ENCODE measurements at places on chromosomes 6 and 20.

- peak; percentile 46 for DNase-seq
Measured at GRCh38 chr20:12966468-12967085, 42.2 kb upstream of the SPTLC3 start.

GRCh38 chr6:501891-502601, 110.5 kb downstream of the IRF4 start:
- DNase-seq: no peak

- no peak for DNase-seq
Measured at GRCh38 chr6:110545081-110545872, 68.9 kb upstream of the SLC22A16 start.

DNA sequence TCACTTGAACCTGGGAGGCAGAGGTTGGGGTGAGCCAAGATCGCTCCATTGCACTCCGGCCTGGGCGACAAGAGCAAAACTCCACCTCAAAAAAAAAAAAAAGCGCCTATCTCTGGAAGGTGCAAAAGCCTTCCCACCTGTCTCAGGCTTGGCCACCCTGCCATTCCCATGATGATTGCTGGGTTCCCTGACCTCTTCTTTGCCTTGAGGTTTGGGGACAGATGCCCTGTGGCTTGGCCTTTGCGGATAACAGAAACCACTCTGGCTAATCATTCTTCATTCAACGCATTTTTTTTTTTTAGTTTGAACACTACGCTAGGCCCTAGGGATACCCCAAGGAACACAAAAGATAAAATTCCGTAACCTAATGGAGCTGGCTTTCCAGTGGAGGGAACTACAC, 6.8 kb upstream of the HMGA1 start:
- DNase-seq: no peak

- peak; percentile 23 for DNase-seq
Measured at GRCh38 chr20:22404419-22405170, 179.8 kb downstream of the FOXA2 start.

DNA sequence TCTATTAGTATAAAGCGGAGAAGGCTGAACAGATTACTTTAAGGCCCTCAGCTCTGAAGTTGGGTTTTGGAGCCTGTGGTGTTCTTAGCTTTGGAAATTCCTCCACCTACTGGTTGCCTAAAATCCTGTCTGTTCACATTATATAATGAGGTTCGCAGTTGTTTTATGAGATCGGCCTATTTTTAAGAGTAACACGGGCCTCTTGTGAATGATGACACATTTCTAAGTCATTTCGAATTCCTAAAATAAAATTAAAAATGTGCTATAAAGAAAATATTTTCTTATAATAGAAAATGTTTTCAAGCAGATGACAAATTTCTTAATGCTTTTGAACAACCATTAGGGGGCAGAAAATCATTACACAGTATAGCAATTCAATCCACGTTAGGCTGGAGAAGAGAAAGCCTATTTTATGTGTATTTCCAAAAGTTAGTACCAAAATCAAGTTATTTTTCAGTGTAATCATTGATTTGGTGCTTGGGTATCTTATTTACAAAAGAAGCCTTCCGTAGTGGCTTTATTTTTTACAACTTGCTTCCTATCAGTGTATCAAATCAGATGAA, 15.8 kb upstream of the FAM8A1 start:
- DNase-seq: peak; percentile 79

- no peak for DNase-seq
Measured at GRCh38 chr20:34402461-34402860, 39.4 kb downstream of the ITCH start.

DNA sequence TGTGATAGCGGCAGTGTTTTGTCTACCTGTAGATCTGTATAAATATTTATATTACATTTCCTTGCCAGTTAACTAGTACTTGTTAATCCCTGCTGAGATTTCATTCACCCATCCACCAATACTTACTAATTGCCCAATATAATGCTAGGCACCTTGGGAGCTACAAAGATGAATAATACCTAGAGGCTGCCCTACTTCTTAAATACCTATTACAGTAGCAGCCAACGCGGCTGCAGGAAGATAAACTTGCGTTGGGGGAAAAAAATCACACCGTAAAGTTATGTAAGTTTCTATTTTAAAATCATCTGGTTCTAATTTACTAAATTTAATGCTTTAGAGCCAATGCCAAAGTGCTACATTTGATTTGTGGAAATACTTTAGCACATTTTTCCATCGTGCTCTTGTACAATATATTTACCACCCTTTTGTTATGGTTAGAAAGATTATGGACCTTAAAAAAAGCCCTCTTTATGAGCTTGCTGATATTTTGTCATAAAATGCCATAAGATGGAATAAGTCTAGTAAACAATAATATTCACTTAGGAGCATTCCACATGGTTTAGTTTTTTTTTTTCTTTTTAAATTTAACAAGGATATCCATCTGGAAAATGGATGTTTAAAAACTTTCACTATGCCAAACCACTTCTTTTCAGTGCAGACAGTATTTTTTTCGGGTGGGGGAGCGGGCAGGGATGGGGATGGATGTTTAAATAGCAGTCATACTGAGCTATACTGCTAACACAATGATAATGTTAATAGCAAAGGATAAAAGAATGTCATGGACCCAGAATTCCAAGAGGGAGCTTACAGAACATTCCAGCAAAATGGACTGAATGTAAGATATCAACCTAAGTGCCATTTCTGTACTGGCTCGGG, 13.2 kb upstream of the NEDD9 start:
- DNase-seq: no peak

DNA sequence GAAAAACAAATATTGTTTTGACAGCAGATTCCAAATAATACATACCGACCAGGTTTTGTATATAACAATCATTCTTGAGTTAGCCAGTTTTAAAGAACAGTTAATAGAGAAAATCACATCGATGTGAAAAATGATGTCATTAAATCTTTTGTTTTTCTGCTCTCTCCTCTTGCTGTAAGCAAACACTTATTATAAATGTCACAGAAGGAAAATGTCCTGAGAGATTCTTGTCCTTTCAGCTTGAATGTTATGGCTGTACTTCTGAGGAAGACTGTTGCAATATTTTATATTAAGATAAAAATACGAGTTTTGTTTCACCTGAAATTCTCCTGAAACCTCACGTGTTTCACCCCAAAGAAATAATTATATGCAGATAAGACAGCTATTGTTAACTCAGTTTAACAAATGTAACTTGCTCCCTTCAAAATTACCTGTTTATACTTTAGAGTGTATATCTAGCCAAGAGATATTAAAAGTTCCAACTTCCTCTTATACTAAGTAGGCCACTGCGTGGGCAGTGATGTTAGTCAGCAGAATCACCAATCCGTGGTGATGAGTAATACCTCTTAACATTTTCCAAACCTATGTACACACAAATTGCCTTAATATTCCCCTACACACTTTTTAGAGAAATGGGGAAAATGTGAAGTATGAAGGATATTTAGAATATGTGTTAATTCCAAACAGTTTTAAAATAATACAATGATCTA, 1111.4 kb upstream of the CITED2 start:
- DNase-seq: peak; percentile 76

DNA sequence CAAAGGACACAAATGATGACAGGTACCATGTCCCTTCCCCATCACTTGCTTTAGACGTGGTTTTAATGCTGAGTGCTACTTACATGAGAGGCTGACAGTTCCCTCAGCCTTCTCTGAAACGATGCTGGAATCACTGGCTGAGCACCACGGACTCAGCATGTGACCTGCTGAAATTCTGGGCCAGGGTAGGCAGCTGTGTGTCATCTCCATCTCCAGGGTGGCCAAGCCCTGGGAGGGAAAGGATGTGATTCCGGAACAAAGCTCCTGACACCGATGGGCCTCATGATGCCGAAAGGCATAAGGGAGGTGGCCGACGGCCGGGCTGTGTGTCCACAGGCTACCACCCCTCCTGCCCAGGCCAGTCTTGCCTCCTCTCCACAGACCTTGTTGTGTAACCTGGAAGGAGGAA, 184.3 kb upstream of the CST7 start:
- DNase-seq: no peak

DNA sequence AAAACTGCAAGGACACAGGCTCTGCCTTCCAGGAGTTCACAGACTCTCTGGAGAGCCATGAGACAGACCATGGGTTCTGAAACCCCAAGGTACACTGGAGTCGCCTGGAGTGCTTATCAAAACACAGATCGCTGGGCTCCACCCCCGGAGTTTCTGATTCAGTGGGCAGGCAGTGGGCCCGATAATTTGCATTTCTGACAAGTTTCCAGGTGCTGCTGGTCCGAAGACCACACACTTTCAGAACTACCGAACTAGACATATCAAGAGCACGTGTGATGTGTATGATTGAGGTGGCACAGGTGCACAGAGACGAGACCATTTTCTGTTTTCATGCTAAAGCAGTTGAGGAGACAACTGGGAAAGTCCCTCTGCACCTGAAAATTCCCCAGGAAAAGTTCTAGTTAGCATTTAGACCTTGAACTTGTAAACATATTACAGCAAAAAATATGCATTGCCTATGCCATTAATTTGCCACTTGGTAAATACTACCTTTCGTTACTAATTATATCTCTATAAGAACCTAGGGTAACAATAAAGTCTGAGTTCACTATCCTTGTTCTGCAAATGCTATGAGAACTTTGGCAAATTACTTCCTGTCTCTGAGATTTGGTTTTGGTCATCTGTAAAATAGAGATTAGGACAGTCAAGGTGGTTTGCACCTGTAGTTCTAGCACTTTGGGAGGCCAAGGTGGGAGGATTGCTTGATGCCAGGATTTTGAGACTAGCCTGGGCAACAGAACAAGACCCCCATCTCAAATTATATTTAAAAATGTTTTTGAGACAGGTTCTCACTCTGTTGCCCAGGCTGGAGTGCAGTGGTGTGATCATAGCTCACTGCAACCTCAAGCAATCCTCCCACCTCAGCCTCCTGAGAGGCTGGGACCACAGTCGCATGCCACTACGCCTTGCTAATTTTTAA, 14.3 kb upstream of the PIM1 start:
- no peak for DNase-seq

- no peak for DNase-seq
Measured at GRCh38 chr20:44745598-44746366, at the start of gene KCNK15. Gene KCNK15, plus strand, starts transcription at chr20:44745865. Its CDS starts 46 bp downstream, at chr20:44745911.

- DNase-seq: no peak
Measured at GRCh38 chr6:143337201-143337949, 113.1 kb downstream of the ADAT2 start.

- DNase-seq: no peak
Measured at GRCh38 chr6:111736005-111736608, 130.4 kb upstream of the TRAF3IP2 start.

- DNase-seq: no peak
Measured at GRCh38 chr6:39073471-39074355, 25.1 kb downstream of the GLP1R start.

DNA sequence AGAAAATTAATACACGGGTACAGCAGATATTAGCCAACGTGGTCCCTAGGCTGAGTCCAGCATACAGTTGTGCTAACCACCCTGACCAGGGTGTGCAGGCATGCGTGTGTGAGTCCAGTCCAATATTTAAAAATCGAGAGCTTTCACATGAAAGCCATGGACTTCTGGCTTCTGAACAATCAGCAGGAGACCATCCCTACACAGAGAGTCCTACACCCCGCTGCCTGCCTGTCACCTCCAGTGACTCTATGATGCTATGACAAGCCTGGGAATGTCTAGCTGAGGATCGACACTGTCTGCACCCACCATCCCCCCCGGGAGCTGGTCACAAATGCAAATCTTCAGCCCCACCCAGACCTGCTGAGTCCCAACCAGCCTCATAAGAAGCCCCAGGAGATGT, 7.9 kb downstream of the ACSS1 start:
- no peak for DNase-seq

- DNase-seq: peak; percentile 8
Measured at GRCh38 chr6:97292671-97293070, 9.7 kb upstream of the MMS22L start.

DNA sequence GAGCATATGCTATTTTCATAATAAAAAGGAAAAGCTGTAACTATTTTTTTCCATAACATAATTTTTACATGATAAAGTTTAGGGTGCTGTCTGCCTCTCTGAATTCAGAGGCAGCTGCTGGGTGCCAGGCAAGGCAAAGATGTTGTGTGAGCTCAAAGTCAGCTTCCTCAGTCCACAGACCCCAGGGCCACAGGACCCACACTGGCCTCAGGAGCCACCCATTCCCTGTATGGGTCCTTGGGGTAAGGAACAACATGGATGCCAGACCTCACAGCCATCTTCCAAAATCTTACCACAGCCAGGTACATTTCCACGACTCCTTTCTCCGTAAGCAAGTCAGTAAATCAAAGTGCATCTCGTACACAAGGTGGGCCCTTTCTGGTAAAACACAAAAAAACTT, 16.4 kb upstream of the MAFB start:
- no peak for DNase-seq

DNA sequence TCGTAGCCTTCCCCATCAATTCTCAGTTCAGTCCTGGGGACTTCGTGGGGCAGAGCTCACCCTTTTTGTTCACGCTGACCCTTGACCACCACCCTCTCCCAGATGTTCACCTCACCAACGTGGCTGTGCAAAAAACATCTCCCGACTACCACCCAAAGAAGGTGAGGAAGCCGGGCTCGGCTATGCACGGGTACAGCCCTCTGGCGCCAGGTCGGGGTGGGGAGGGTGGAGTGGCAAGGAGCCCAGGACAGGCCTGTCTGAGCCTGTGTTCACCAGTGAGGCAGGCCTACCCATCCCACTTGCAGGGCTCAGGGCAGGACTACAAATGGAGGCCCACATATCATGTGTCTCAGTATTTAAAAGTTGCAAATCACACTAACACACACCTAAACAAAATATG, 18.1 kb downstream of the PDRG1 start:
- no peak for DNase-seq

- DNase-seq: no peak
Measured at GRCh38 chr20:38363004-38363747, 16.9 kb downstream of the LBP start.

GRCh38 chr6:168121303-168121665, 42.3 kb upstream of the FRMD1 start:
- DNase-seq: no peak

DNA sequence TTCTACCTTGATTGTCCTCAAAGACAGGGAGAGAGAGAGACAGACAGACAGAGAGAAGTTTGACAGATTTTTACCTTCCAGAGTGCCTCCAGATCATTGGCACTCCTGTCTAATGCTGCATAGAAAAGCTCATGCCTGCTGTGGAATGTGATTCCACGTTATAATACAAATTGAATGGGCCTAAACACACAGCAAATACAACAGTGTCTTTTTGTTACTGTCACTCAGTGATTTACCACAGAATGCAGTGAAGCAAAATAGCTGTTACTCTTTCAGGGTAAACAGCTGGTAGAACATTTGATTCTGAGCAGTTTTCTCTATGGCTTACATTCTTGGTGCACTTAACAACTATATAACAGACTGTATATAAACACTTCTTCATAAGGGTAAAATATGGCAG, 558.7 kb downstream of the LMBRD1 start:
- no peak for DNase-seq

GRCh38 chr6:165984729-165985275, 182.8 kb downstream of the TBXT start:
- no peak for DNase-seq

- DNase-seq: no peak
Measured at GRCh38 chr6:73525546-73526330, 4.9 kb upstream of the EEF1A1 start.

DNA sequence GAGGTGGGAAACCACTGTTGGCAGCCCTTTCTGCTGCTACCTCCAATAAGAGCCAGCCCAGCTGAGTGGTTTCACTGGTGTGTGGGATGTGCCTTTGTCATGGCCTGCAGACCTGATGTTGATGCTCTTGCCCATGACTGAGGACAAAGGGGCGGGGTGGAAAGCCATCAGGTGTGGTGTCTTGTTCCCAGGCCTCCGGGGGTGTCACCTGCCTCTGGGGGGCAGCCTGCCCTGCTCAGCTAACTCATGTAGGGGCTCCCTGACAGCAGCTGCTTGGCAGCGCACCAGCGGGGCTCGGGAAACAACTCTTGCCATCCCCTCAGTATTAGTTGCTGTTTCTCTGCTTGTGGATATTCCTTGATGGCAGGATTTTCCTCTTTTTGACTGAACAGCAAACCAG, 91.3 kb downstream of the LYRM2 start:
- DNase-seq: no peak
